ENCODE measurements at places on chromosomes 2 and 18.

- DNase-seq, result no peak
Measured at GRCh38 chr2:62654423-62654791, 51.1 kb upstream of the EHBP1 start.

GRCh38 chr2:18949871-18950270 lies 360.5 kb upstream of the NT5C1B start:
- no peak for DNase-seq

DNA sequence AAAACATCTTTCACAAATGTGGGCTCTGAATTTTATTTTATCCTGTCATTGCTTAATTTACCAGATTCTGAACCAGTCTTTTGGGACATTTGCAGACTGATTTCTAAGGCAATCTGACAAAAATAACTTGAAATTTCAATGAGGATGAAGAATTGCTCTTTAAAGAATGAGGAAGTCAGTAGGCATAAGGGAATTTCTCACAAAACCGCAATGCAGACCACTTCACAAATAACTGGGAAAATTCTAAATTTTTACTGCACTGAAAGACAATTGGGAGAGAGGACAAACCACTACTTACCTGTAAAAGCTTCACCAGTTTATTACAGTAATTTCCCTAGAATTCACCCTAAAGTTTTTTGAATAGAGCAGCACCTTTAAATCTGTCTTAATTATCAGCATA lies 736.3 kb downstream of the NRXN1 start:
- DNase-seq, result no peak

GRCh38 chr2:104092886-104093285 lies 761.0 kb upstream of the POU3F3 start:
- no peak for DNase-seq

- DNase-seq, result no peak
Measured at GRCh38 chr2:106977717-106978116, 91.8 kb upstream of the ST6GAL2 start.

DNA sequence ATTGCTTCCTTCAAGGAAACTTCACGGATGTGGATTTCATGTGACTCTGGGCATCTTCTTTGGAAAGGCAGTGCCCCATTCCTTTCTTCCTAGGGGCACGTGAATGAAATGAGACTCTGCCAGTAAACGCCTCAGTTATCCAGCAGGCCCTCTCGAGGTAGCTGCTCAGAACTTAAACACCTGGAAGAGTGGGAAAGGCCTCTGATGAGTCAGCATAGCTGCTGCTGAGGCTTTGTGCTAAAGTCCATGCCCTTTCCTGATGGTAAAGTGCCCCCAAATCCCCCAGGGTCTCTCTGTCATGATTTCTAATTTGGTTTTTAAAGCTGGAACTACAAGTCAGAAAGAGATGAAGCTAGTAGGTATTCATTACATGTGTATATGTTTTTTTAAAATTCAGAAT lies 3.8 kb downstream of the SLC1A4 start:
- peak; percentile 28 for DNase-seq

GRCh38 chr2:14936426-14936825 lies 303.9 kb downstream of the LRATD1 start:
- no peak for DNase-seq

DNA sequence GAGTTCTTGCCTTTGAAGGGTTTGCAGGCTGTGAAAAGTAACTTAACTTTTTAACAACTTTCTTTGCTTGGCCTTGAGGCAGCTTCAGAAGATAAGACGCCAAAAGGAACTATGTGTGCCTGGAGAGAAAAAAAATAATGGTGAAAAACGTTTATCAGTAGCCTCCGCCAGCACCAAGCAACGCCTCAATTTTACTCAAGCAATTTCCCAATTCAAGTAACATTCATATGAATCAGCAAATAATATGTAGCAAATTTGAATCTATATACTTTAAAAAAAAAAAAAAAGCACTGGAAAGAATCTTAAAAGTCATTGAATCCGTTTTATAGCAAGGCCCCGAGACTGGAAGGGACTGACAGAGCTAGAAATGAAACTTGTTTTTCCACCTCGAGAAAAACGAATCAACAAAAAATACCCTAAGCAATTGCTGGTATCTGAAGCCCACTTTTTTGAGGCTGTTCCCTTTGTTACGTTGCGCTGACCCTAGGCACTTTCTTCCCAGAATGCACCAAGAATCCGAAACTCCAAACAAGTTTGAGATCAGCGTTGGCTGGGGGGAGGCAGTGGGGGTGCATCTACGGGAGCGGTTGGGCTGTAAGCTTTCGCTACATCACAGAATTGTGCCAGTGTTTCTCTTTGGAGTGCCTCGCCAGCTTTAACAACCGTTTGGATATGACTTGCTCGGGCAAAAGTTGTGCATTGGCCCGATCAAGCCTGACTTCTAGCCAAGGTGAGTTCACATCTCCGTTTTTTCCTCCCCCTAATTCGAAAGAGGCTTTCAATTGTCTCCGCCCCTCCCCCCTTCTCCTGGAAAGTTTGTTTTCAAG lies 2.7 kb upstream of the TGIF1 start:
- DNase-seq, result no peak

DNA sequence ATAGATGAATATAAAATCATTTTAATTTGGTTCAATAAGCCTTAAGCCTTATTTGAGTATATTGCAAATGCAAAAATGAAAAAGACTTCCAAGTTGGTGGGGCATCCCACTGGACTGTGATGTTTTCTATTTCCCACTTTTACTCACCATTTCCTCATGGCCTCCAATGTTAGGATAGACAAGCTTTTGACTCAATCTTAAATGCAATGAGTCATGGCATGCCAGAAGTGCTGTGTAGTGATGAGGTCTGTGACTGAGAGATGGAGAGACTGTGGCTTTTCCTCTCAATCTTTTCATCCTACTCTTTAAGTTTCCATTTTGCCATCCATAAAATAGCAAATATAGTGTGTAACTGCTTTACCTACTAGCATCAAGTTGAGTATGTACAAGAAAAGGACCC lies 1401.2 kb upstream of the CELF4 start:
- no peak for DNase-seq

DNA sequence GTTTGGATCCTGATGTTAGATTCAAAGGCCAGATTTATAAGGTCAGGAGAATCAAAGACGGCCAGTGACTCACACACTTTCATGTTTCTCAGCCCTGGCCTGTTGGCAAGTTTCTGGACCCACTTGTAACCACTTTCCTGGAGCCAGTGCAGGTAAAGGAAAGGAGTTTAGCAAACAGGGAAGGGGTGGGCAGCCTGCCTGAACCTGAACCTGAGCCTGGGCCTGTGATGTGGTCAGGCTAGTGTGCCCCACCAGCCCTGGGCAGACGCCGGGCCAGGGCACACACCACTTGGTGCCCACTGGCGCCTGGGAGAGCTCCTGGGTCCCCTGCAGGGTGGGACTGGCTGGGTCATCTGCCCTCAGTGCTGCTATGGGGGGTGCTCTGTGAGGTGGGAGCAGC lies 100.5 kb upstream of the SPRED2 start:
- no peak for DNase-seq

DNA sequence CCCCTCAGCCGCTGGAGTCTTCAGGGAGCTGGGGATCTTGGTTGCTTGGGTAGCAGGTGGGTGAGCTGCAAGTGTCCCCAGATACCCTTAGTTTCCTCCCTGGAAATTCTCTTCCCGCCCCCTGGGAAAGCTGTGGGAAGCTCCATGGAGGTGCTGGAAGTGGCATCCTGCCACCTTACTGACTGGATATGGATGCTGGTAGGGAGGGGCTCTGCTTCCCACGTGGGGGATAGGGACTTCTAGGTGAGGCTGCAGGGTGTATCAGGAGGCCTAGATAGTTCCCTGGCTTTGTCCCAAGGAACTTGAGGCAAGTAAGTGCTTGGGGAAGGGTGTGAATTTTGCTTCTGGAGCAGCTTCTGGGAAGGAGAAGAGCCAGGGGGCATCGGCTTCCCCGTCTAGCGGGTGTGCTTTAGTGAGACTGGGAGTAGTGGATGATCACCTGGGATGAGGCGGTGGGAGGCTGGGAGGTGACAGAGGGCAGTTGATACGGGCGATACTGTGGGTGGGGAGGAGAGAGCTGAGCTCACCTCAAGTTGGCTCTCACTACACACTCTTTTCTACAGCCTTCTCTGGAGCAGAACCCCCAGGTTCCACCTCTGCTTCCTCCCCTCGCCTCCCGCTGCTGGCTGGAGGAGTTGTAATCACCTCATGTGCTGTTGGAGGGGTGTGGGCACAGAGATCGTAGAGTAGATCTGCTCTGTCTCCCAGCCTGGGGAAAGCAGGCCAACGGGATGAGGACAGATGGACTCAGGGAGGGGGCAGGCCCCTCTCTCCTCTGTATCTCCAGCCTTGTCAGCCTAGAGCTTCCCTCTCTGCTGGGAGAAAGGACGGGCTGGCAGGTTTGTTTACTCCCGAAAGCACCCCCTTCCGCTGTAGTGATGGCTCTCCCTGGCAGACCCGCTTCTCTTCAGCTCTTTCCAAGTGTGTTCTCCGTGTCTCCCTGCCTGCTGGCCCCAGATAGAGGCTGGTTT lies 19.8 kb downstream of the TET3 start:
- no peak for DNase-seq

GRCh38 chr2:96091141-96091710 lies 25.1 kb downstream of the ADRA2B start:
- DNase-seq, result no peak

- DNase-seq, result no peak
Measured at GRCh38 chr2:172953970-172954852, 121.4 kb upstream of the MAP3K20 start.

- no peak for DNase-seq
Measured at GRCh38 chr2:7573166-7573825, 656.1 kb downstream of the RNF144A start.

- no peak for DNase-seq
Measured at GRCh38 chr2:217216982-217217381, 357.1 kb upstream of the TNP1 start.

GRCh38 chr18:7096838-7097237 lies 20.8 kb downstream of the LAMA1 start:
- DNase-seq, result no peak

GRCh38 chr2:121346407-121346806 lies 61.4 kb upstream of the TFCP2L1 start:
- no peak for DNase-seq

- DNase-seq, result no peak
Measured at GRCh38 chr2:237818066-237818473, 19.5 kb downstream of the RBM44 start.

DNA sequence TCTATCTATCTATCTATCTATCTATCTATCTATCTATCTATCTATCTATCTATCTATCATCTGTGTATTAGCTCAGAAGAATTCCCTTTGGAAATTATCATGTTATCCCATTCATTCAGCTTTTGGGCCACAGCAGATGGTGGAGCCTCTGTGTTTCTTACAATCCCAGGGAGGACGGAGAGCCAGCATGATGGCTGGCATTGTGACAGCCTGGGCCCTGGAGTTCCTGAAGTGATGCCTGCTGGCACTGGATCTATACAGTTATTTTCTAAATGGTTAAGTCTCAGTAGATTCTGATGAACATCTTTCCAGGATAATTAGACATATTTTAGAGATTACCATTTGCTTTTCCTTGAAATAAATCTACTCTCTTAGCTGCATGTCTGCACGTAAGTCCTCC lies 385.4 kb upstream of the NXPH2 start:
- no peak for DNase-seq

DNA sequence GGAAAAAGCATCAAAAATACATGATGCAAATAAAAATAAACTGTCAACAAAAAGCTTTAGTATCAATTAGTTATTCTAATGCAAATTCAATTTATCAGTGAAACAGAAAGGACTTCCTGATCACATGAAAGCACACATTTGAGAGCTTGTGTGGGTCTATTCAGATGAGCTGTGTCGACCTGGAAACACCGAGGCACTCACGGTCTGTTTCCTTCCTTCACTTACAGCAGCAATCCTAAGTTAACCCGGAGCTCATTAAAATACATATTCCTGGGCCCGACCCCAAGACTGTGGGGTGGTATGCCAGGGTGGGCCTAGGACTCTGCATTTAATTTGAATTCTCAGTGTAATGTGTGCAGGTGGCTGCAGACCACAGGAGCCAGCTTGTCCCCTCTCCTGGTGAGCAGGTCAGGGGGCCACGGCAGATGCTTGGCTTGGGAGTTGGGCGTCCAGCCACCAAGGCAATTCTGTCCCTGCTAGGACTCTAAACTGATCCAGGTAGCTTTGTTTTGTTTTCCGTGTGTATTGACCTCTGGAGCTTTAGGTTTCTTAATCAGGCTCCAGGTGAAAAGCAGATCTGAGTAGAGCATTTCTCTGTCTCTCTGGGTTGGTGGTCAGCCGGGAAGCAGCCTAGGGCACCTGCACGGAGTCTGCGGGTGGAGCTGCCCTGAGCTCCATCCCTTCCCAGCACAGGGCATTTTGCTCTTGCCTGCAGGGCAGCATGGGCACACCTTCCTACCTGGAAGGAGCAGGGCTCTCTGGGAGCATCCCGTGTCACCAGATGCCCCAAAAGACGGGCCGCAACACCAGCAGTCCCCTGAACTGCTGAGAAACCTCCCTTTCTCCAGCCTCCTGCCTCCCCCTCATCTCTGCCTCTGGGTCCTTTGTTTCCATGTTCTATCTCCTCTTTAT lies 9.0 kb downstream of the MBP start:
- no peak for DNase-seq

GRCh38 chr2:105744909-105745853 lies at the start of gene NCK2:
Gene NCK2 (plus strand): TSS chr2:105744912. CDS start chr2:105855064, 110,152 bp downstream.
- DNase-seq, result no peak

DNA sequence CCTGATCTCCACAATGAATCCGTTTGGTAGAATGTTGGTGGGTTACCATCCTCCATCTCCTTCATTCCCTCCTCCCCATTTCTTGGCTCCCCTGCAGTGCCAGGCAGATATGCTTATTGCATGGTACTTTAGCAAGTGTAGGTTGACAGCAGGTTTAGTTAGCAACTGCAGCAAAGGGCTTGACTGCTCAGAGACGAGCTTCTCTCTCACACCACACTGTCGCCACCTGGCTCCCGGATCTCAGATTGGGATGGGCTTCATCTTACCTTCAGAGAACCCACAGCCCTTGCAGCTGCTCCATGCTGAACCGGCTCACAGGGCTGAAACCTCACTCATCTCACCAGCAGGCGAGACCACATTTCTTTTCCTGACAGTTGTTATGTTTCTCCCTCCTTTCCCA lies 88.8 kb downstream of the VWA3B start:
- no peak for DNase-seq

- DNase-seq, result no peak
Measured at GRCh38 chr2:104318001-104318665, 535.8 kb upstream of the POU3F3 start.

DNA sequence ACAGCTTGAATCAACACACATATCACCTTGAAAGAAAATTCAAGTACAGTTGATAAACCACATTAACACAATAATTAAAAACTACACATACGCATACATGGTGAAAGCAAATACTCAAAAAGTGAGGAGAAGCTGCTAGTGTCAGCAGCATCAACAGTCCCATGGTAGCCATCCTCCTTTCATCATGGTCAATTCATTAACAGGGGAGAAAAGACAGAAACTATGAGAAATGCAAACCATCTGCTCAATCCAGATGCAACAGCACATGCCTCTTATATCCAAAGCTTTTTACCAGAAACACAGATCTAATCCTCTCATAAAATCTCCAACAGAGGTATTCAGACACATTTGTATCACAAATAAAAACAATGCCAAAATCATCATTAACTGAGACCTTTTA lies 81.9 kb upstream of the CHRNA1 start:
- no peak for DNase-seq

All from NCI-H187 (cell line).